SK-N-SH (cell line): ENCODE measurements at places on chromosomes 7 and 10. TPM values are rescaled to one million over a fixed set of nuclear protein-coding genes. Genes with fewer than 3 reads are reported as not detected.

AOAH gene
- polyA plus RNA-seq = not detected in 2 replicates

CYP17A1 gene
- polyA plus RNA-seq = not detected in 2 replicates

PBLD gene
- polyA plus RNA-seq = 0.94 and 1.4 TPM in 2 replicates

FAM131B gene
- polyA plus RNA-seq = 43.6 and 50.1 TPM in 2 replicates

PRF1 gene
- polyA plus RNA-seq = not detected in 2 replicates

DUS4L gene
- 9.7 and 11.5 TPM in 2 replicates for polyA plus RNA-seq

CPA2 gene
- polyA plus RNA-seq = 0.03 TPM in 1 of 2 replicates, not detected in the other

PRKAR2B gene
- 17.3 and 19.3 TPM in 2 replicates for polyA plus RNA-seq

MYPN gene
- 0.43 and 0.73 TPM in 2 replicates for polyA plus RNA-seq

OPN1SW gene
- polyA plus RNA-seq = 0.05 TPM in 1 of 2 replicates, not detected in the other

C10orf53 gene
- 0.03 TPM in 1 of 2 replicates, not detected in the other for polyA plus RNA-seq

SLC26A4 gene
- 0.61 and 0.78 TPM in 2 replicates for polyA plus RNA-seq

TMEM196 gene
- polyA plus RNA-seq = not detected in 2 replicates

RPP38 gene
- 18.5 and 20.4 TPM in 2 replicates for polyA plus RNA-seq

FAM53B gene
- 5.2 and 5.6 TPM in 2 replicates for polyA plus RNA-seq

MBL2 gene
- polyA plus RNA-seq = not detected in 2 replicates

NPTX2 gene
- 0.41 and 1.2 TPM in 2 replicates for polyA plus RNA-seq

EPHA1 gene
- polyA plus RNA-seq = 0.26 and 0.49 TPM in 2 replicates

SERPINE1 gene
- 4,174 and 5,753 TPM in 2 replicates for polyA plus RNA-seq

BHLHA15 gene
- 0.10 TPM in 1 of 2 replicates, not detected in the other for polyA plus RNA-seq

HTR5A gene
- polyA plus RNA-seq = not detected in 2 replicates

HHEX gene
- polyA plus RNA-seq = 0.75 and 1.1 TPM in 2 replicates

ANKRD61 gene
- polyA plus RNA-seq = 0.50 and 0.53 TPM in 2 replicates

INTS15 gene
- polyA plus RNA-seq = 31.3 and 39.1 TPM in 2 replicates

TMEM270 gene
- polyA plus RNA-seq = 0.71 and 0.96 TPM in 2 replicates

CLCN1 gene
- 0.10 and 0.12 TPM in 2 replicates for polyA plus RNA-seq

TMEM176A gene
- polyA plus RNA-seq = not detected in 2 replicates

RTKN2 gene
- 1.4 and 1.5 TPM in 2 replicates for polyA plus RNA-seq

TEX47 gene
- polyA plus RNA-seq = not detected in 2 replicates

EDRF1 gene
- 19.2 and 27.4 TPM in 2 replicates for polyA plus RNA-seq

ZNF398 gene
- polyA plus RNA-seq = 4.5 and 4.7 TPM in 2 replicates

CHRM2 gene
- polyA plus RNA-seq = 0.02 and 0.23 TPM in 2 replicates

VGF gene
- 17.4 and 54.3 TPM in 2 replicates for polyA plus RNA-seq

WDFY4 gene
- not detected in 2 replicates for polyA plus RNA-seq

EBLN1 gene
- polyA plus RNA-seq = not detected in 2 replicates

LIPM gene
- polyA plus RNA-seq = not detected in 2 replicates

PLAU gene
- 159 and 200 TPM in 2 replicates for polyA plus RNA-seq

MLXIPL gene
- polyA plus RNA-seq = 0.21 and 0.32 TPM in 2 replicates

ACTL6B gene
- 0.67 and 0.93 TPM in 2 replicates for polyA plus RNA-seq

SLC13A4 gene
- polyA plus RNA-seq = 0.23 and 0.30 TPM in 2 replicates

C10orf62 gene
- 0.07 and 0.19 TPM in 2 replicates for polyA plus RNA-seq

MACROH2A2 gene
- polyA plus RNA-seq = 21.7 and 28.9 TPM in 2 replicates

PNLIPRP3 gene
- not detected in 2 replicates for polyA plus RNA-seq

NRCAM gene
- 1.1 and 5.1 TPM in 2 replicates for polyA plus RNA-seq

UBTD1 gene
- 37.9 and 38.8 TPM in 2 replicates for polyA plus RNA-seq

C7orf33 gene
- not detected in 2 replicates for polyA plus RNA-seq

NAPEPLD gene
- 4.6 and 5.4 TPM in 2 replicates for polyA plus RNA-seq

TET1 gene
- 0.38 and 0.44 TPM in 2 replicates for polyA plus RNA-seq

PITX3 gene
- polyA plus RNA-seq = not detected in 2 replicates

ASAH2 gene
- 1.8 and 2.5 TPM in 2 replicates for polyA plus RNA-seq

ACBD7 gene
- 0.54 and 0.92 TPM in 2 replicates for polyA plus RNA-seq
